GM23248 (cell line): ENCODE measurements at places on chromosomes 2 and 18. TPM values are rescaled to one million over a fixed set of nuclear protein-coding genes. Genes with fewer than 3 reads are reported as not detected.

GRCh38 chr2:130345611-130346010 lies 2.9 kb downstream of the IMP4 start:
- H3K4me1 ChIP-seq: peaks cover 5% of the 10 kb centered on the region; the same call in 1 of the 2 replicates
- H3K36me3 ChIP-seq: peaks cover 16% of the 10 kb centered on the region
- H3K4me3 ChIP-seq: no peak overlapping the region
- no peak for DNase-seq

- no peak for DNase-seq
- no peaks in the 10 kb centered on the region for H3K36me3 ChIP-seq
- no peaks in the 10 kb centered on the region for H3K27me3 ChIP-seq
- no peak overlapping the region for H3K4me3 ChIP-seq
- H3K4me1 ChIP-seq: peaks cover 23% of the 10 kb centered on the region
Observed at GRCh38 chr18:59908799-59909198, 9.0 kb downstream of the PMAIP1 start.

UGT1A9 gene
- not detected in 2 replicates for total RNA-seq

PROKR1 gene
- 0.11 TPM in 1 of 2 replicates, not detected in the other for total RNA-seq

DNA sequence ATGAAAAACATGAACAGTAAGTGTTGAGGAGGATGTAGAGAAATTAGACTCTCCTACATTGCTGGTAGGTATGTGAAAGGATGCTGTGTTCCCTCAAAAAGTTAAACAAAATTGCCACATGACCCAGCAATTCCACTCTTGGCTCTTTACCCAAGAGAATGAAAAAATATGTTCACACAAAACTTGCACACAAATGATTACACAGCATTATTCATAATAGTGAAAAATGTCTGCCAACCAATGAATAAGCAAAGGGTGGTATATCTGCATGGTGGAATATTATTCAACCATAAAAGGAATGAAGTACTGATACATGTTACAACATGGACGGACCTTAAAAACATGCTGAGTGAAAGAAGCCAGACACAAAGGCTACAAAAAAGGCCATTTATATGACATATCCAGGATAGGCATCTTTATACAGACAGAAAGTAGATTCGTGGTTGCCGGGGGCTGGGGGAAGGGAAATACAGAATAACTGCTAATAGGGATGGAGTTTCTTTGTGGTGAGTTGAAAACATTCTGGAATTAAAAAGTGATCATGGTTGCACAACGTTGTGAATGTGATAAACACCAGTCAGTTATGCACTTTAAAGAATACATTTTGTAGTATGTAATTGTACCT lies 85.4 kb upstream of the MYO3B start:
- no peaks in the 10 kb centered on the region for H3K36me3 ChIP-seq
- DNase-seq: no peak

EGR4 gene
- total RNA-seq: not detected in 2 replicates

IL36G gene
- not detected in 2 replicates for total RNA-seq

GRCh38 chr2:196891136-196891535 lies 35.4 kb downstream of the PGAP1 start:
- H3K27ac ChIP-seq: no peak overlapping the region
- no peak overlapping the region for H3K4me3 ChIP-seq
- H3K27me3 ChIP-seq: no peaks in the 10 kb centered on the region
- no peak for DNase-seq

CYRIA gene
- not detected in 2 replicates for total RNA-seq

DNA sequence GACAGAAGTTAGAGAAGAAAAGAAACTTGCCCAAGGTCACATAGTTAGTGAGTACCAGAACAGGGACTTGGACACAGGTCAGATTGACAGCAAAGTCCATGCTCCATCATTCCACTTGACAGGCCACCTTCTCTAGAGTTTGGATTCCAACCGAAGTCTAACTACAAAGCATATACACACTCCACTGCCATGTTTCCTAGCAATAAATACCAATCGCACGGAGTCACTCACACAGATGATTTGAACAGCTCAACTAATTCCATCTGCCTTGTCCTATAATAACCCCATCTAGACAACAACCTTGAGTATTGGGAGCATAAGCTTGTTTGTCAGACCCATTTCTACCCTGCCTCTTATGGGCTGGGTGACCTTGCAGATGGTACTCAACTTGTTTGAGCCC lies 334.6 kb upstream of the MGAT5 start:
- no peak overlapping the region for H3K4me3 ChIP-seq
- H3K27me3 ChIP-seq: no peaks in the 10 kb centered on the region
- no peak overlapping the region for H3K27ac ChIP-seq
- DNase-seq: no peak
- no peaks in the 10 kb centered on the region for H3K4me1 ChIP-seq

ANO7 gene
- 0.22 and 0.38 TPM in 2 replicates for total RNA-seq

ZNF396 gene
- 0.13 and 0.86 TPM in 2 replicates for total RNA-seq

DNA sequence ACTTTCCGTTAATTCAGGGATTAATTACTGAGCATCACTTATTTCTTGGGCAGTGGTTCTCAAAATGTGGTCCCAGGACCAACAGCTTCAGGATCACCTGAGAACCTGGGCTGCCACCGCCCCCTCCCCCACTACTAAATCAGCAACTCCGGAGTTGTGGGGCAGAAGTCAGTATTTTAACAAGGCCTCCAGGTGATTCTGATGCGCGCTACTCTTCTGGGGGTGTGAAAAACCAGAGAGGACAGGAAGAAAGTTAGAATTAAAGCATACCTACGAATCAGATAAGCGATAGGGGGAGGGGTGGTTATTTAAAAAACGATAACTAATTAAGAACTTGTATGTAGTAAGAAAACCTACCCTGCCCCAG lies 319 bp downstream of the ZSCAN30 start:
- peaks cover 11% of the 10 kb centered on the region for H3K4me1 ChIP-seq
- H3K27ac ChIP-seq: peak overlapping the region; percentile 70
- peak overlapping the region; percentile 97 for H3K4me3 ChIP-seq
- peaks cover 1% of the 10 kb centered on the region for H3K36me3 ChIP-seq

DNA sequence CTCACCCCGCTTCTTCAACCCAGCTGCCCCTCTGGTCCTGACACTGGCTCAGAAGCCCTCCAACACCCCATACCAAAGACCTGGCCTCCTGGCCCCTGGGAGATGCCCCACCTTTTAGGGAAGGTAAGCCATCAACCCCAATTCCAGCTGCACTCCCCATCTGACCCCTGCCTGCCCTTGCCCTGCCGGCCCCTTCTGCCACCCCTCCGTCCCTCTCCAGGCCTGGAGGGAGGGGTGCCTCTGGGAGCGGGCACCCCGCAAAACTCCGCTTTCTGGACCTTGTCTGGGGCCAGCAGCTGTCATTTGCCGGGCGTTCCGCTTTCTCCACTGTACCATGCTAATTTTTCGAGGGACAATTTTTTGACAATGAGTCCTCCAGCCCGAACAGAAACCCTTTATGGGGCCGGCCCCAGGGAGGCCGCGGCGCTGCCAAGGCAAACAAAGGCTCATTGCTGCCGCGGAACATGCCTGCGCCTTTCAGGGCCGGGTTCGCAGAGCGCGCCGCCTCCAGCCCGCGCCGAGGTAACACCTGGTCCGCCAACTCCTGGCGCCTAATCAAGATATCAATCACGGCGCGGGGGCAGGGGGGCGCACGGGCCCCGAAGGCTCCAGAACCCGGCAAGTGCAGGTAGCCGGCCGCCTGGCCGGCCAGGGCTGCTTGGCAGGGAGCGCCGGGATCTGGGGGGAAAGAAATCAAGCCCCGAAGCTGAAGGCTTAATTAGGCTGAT lies 96.0 kb downstream of the INHBB start:
- H3K27me3 ChIP-seq: peaks cover 21% of the 10 kb centered on the region; the same call in 1 of the 2 replicates
- no peaks in the 10 kb centered on the region for H3K36me3 ChIP-seq
- H3K27ac ChIP-seq: no peak overlapping the region

KCMF1 gene
- total RNA-seq: 87.2 and 131 TPM in 2 replicates

AGXT gene
- total RNA-seq: not detected in 2 replicates
